ENCODE measurements at places on chromosomes 3 and 15.

- no peak for DNase-seq
Measured at GRCh38 chr15:98957655-98958054, 49.9 kb downstream of the PGPEP1L start.

DNA sequence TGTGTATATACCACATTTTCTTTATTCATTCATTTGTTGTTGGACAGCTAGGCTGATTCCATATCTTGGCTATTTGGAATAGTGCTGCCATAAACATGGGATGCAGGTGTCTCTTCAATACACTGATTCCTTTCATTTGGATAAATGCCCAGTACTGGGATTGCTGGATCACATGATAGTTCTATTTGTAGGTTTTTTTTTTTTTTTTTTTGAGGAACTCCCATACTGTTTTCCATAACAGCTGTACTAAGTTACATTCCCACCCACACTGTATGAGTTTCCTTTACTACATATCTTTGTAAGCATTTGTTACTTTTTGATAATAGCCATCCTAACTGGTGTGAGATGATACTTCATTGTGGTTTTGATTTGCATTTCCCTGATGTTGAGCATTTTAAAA, 437.7 kb downstream of the DIPK2A start:
- no peak for DNase-seq

- no peak for DNase-seq
Measured at GRCh38 chr3:126873416-126873815, 109.5 kb upstream of the PLXNA1 start.

DNA sequence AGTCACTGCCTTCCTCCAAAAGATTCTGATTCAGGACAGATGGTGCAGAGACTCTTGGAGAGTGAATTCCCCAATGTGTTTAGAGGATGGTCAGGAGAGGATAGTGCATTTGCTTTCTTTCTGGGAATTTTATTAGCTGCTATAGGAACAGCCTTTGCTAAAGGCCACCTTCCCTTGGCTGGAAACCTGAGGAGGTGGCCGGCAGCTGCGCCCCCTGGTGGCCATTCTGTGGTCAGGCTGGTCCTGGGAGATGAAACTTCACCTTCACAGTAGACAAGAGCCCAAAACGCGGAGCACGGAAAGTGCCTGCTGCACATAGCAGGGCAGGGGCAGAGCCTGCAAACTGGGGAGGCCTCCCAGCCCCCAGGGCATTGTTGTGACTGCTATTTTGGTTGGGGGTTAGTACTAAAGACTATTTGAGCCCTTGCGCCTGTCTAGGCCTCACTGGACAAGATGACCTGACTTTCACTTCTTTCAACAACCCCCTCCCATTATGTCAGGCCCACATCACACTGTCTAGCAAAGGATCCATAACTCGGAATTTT, 34.3 kb downstream of the SEC22C start:
- DNase-seq = no peak

DNA sequence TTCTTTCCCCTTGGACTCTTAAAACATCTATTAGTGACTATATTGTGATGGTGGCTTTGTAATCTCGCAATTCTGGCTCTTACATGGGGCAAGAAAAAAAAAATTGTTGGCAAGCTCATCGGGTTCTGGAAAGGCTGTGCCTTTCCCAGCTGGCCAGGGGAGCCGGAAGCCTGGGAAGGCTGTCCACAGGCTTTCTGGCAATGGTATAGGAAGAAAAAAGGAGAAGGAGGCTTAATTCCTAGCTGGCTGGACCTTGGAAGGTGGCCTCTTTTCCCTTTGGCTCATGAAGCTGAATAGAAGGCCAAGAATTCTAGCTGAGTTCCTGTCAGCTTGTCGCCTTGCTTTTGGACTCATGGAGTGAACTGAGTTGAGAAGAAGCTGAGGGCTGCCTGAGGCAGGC, 243.5 kb upstream of the SEMA6D start:
- no peak for DNase-seq

All from AG04449 (cell line).